AG08395 (cell line): ENCODE measurements at places on chromosomes 12 and 14.

- no peak for DNase-seq
Observed at GRCh38 chr14:90572441-90573150, 175.8 kb downstream of the CALM1 start.

DNA sequence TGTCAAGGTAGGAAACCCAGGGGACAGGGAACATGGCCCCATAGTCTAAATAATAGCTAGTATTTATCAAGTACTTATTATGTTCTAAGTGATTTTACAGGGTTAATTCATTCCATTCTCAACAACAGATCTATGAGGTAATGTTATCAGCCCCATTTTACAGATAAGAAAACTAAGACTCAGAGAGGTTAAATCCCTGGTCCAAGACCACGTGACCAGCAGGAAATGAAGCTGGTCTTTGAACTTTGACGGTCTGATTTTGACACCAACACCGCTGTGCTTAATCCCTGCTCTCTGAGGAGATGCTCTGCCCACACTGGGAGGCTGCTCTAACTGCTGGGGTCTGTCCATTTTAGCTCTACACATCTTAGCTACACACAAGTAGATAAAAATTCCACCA is 253.5 kb downstream of the SPTSSA start:
- no peak for DNase-seq

DNA sequence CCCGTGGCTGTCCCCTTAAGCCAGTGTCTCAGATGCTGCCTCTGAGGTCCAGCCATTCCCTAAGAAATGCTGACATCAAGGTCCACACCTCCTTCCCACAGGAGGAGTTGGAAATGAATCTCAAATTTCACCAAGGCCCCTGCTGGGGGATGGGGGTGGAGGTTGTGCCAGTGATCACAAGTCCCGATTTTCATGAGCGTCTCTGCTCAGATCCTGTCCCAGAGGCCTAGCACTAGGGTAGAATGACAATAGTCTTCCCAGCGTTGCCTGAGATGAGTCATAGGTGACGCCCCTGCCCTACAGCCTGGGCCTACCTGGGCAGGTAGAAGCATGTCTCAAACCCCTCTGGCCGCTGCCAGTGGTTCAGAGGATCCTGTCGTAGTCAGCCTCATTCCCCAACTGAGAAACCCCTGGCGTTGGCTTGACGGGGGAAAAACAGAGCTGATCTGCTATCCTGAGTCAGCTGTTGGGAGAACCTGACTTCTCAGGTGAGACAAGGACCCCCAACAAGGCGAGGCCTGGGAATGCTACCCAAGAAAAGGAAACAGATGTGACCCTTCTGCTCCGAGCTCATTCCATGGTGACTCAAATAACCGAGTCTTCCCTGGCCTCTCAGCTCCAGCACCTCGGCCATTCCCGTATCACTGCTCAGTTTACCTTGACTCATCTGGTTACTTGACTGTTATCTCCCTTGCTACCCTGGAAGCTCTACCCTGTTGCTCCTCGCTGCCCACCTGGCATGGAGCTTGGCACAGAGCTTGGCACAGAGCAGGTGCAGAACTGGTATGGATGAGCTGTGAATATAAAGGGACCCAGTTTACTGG is 21.8 kb upstream of the SPPL3 start:
- DNase-seq: no peak

GRCh38 chr14:74978416-74978947 is 23.1 kb upstream of the PGF start:
- no peak for DNase-seq

DNA sequence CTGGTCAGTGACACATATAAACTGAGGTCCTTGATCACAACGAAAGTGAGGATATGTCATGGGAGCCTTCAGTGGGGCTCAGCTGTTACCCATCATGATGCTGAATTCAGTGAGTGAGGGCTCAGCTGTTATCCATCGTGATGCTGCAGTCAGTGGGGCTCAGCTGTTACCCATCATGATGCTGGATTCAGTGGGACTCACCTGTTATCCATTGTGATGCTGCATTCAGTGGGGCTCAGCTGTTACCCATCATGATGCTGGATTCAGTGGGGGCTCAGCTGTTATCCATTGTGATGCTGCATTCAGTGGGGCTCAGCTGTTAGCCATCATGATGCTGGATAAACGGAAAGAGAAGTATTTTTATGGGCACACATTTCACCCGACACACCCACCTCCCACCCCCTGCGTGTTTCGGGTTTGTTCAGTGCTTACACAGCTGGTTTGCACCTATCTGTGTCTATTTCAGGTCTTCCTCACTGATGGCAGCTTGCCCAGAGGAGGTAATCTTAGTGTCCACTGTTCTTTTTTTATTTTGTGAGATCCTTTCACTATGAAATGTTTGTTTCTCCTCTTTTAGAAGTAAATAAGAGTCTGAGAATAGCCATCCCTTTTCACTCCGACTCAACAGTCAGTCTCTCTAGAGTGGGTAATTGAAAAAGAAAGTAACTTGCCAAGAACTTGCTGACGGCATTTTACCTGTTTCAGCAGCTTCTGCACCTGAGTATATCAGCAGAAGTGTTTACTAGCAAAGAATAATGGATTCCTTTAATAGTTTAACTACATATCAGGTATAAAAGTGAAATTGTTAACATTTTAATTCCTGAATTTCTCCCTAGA is 183.0 kb downstream of the ERC1 start:
- DNase-seq: no peak

DNA sequence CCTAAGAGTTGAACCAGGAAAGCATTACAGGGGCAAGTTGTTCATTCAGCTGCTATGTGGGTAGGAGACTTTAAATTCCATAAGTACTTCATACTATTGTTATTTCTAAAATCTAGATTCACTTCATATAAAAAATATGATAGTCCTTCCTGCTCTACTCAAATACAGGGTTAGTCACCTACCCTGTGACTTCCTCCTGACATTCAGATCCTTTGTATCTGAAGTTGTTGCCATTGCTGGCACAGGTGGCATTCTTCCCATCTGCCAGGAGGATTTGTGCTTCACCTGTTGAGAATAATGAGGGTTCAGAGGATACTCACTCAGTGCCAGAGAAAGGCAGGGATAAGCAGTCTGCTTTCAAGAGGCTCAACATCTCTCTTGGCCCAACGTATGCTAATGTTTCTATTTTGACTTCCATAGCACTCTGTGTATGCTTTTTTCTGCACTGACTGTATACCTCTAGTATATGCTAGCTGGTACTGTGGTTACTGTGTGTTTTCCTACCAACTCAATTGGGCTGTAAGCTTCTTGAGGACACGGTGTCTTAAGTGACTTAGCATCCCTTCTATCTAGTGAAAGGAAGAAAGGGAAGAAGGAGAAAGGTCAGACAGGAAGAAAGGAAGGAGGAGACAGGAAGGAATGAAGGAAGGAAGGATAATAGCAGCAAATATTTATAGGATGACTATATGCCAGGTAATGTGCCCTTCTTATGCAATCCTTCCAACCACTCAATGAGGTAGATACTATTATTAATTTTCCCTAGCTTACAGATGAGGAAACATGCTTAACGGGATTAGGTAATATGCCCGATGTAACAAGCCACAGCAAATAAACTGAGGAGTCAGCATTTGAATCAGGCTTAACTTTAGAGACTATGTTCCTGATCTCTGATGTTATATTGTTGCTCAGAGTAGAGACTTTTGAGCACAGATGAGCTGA is 38.5 kb upstream of the FGF6 start:
- DNase-seq: no peak

DNA sequence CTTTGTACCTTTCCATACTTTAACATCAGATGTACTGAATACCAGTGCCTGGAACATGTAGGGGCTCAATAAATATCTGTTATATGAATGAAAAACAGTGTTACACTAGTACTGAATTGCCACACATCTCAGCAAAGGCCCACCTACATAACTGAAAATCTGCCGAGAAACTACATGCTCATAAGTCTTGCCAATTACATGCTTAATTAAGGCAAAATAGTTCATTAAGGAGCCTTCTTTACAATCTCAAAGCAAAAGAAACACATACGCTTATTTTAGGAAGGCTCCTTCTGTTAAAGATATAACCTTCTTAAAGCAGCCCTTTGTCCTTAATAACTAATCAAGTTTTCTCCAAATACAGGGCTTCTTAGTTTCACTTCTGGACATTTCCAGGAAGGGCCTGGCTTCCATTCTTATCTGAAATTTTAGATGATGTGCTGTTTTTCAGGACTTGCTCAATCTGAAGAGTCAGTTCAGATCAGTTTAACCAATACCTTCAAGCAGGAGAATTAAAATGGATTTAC is 11.5 kb downstream of the LIMA1 start:
- peak; percentile 17 for DNase-seq

- no peak for DNase-seq
Observed at GRCh38 chr12:63995512-63995911, 151.0 kb downstream of the SRGAP1 start.

GRCh38 chr14:72883961-72884360 is 9.9 kb downstream of the DPF3 start:
- no peak for DNase-seq

DNA sequence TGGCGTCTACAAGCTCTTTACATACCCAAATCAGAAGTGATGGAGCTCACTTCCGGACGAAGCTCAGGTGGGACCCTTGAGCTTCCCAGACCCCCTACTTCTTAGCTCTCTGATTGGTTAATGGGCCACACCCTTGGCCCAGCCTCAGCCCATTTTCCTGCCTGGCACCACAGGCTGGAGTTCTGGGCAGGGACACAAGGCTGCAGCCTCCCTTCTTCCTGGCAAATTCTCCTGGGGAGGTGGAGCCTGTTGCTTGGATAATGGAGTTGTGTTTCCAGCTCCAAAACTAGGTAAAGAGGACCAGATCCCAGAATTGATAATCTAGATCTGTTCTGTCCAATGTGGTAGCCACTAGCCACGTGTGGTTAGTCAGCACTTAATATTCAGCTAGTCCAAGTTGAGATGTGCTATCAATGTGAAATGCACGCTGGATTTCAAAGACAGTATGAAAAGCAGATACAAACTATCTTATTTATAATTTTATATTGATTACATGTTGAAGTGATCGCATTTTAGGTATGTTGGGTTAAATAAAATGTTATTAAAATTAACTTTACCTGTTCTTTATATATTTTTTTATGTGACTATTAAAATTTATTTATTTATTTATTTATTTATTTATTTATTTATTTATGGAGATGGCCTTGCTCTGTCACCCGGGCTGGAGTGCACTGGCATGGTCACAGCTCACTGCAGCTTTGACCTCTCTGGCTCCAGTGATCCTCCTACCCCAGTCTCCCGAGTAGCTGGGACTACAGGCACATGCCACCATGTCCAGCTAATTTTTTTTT is 12.6 kb upstream of the FAIM2 start:
- no peak for DNase-seq

DNA sequence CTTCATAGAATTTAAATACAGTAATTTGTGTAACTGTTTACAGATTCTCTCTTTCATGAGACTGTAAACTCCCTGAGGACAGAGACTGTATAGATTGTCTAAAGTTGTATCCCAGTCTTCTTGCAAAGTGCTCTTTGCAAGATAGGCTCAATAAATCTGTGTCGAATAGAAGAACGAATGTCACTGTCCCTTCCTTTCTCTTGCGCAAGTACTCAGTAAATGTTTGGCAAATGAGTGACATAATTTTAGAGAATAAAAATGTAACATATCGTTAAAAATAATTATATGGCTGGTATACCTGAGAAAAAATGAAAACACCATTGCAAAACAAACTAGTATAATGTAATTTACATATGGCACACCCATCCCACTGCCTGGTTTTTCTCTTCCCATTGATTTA is 1.9 kb upstream of the RALGAPA1 start:
- DNase-seq: no peak

DNA sequence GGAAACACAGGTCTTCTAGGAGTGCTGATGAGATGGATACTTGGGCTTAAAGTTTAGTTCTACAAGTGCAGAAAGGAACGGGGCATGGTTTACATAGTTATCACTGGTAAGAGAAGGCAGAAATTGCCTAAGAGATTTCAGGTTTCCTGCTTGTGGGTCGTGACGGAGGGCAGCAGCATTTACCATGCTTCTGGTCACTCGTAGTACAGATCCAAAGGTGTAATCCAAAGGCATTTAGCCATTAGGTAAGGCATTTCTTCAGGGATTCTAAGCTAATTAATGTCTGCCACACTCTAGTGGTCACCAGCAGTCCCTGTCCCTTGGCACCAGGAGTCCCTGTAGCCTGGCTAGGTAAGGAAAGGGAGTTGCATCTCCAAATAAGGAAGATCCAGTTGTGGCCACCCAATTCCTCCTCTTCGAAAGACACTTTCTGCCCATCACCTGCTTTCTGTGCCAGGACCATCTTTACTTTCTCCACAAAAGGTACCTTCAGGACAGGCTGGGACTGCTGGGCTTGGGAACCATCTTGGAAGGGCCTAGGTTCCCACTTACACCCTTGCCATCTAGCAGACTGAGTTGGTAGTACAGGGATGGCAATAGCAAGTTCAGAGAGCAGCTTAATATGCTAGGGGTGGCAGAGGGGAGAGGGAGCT is 1.5 kb downstream of the GSTZ1 start:
- DNase-seq: no peak

- no peak for DNase-seq
Observed at GRCh38 chr12:3145033-3145432, 67.9 kb downstream of the TSPAN9 start.

DNA sequence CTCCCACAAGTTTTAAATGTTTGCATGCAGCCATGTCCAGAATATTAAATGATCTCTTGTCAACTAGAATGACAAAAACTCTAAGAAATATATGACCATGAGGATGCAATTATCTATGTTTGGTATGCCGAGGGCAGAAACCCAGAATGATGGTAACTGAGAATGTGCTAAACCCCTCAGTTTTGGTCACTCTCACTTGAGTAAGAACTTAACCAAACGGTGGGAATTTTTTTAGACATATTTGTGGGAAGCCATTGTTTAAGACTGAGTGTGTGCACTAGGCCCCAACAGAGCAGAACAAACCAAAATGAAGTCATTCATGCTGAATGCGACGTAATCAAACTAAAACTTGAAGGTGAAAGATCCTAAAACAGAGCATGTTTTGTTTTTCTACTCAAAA is 1927.9 kb upstream of the SEL1L start:
- DNase-seq: no peak

GRCh38 chr14:101056446-101056845 is 152.9 kb upstream of the RTL1 start:
- DNase-seq: no peak

GRCh38 chr12:75630091-75630490 is 118.7 kb upstream of the KRR1 start:
- no peak for DNase-seq

GRCh38 chr12:77122236-77122635 is 56.9 kb upstream of the E2F7 start:
- peak; percentile 66 for DNase-seq

DNA sequence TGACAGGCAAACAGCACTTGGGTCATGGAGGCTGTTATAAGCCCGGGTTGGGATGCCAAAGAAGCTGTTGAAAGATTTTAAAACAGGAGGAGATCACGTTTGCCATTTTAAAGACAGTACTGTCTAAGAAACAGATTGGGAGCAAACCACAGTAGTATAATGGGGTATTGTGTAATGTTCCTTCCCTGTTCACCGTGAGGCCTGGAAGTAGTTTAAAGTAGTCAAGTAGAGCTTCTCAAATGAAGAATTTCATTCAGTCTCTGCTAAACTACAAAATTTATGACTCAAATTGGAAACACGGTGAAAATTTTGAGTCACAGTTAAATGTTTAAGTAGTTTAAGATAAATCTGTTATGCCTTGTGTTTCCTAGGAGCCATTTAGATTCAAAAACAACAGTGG is 35.8 kb downstream of the ATP2A2 start:
- peak; percentile 60 for DNase-seq

GRCh38 chr14:25484906-25485305 is 435.0 kb upstream of the STXBP6 start:
- DNase-seq: no peak
